ENCODE measurements at places on chromosomes 5 and 9.

- no peak for DNase-seq
Observed at GRCh38 chr9:78214492-78214891, 21.4 kb upstream of the CEP78 start.

GRCh38 chr5:149434162-149435014 lies 55.3 kb upstream of the IL17B start:
- peak; percentile 69 for DNase-seq

DNA sequence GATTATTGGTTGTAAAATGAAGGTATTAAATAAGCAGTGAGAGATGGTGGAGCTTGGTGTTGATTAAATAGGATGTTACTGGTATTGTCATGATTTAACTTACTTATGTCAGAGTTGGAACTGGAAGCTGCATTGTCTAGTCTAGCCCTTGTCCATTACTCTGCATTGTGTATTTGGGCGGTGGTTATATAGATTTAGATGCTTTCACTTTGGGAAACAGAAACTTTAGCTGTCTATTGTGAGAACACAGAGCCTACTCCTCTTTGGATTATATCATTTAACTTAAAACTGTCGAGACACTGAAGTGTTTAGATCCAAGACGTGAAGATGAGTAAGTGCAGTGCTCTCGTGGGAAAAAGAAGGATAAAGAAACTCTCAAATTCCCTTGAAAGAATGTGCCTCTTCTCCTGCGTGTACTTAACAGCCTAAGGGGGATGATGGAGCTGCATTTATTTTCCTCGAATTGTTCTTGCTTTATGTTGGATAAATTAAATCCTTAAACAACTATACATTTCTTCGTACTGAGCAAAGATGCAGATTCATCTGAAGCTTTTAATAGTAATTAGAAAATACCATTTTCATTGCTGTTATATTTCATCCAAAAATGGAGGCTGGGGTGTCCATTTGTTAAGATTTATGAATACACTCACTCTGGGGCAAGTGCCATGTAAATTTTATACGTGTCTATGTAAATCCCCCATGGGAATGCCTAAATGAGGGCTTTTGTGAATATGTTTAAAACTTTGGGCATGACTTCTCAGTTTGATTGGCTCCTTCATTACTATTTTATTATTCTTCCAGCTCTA lies 21.6 kb downstream of the FBXL7 start:
- no peak for DNase-seq

GRCh38 chr5:1376981-1377380 lies 32.1 kb upstream of the CLPTM1L start:
- no peak for DNase-seq

DNA sequence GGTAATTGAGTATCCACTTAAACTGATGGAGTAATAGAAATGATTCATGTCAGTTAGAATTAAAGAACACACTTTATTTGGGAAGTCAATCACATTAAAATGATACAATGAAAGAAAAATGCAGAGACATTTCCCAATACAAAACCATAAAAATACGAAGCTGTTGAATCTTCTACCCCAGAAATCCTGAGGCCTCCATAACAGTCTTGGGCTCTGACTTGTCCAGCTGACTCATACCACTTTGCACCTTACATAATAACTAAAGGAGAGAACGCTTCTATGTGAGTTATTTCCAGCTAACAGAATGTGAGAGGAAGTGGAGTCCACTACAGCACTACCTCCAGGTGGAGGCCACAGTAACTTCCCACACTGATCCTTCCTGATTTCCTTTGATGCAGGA lies 305.0 kb downstream of the MRPS30 start:
- DNase-seq = no peak

- DNase-seq = no peak
Observed at GRCh38 chr9:110531776-110532175, 47.8 kb downstream of the SVEP1 start.

DNA sequence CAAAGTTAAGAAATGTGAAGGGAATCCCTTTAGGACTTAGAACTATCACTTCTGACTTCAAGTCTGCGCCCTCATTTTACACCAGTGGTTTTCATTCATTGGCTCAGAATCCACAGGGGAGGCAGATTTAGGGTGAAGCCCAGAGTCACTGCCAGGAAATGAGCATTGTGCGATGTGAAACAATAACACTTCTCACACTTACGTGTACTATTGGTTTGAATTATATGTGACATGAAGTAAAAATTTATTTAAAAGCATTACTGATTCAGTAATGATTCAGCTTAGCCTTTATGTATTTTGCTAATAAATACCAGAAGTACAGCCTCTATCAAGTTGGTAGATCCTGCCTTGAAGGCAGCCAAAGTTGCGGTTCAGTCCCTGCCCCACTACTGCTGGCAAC lies 98.6 kb downstream of the PAM start:
- no peak for DNase-seq

DNA sequence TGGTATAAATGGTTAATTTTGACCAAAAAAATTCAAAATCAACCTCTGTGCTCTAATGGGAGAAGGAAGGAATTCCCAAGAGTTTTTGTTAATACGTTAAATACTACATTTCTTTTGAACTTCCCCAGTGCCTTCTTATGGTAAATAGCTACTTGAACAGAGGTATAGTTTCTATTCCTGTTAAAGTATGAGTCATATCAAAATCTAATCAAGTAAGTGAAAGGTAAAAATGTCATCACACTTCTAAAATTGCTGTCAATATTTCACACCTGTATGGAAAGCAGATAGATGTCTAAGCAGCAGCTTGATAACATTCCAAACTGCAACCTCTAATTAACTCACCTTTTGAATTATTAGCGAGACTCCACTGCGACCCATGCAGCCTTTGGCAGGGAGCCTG lies 214.1 kb upstream of the MEF2C start:
- no peak for DNase-seq

- no peak for DNase-seq
Observed at GRCh38 chr5:147887026-147887627, 8.6 kb downstream of the SCGB3A2 start.

GRCh38 chr5:135508496-135509005 lies 27.2 kb downstream of the NEUROG1 start:
- no peak for DNase-seq

- DNase-seq = no peak
Observed at GRCh38 chr9:7782400-7783120, 17.0 kb downstream of the DMAC1 start.

DNA sequence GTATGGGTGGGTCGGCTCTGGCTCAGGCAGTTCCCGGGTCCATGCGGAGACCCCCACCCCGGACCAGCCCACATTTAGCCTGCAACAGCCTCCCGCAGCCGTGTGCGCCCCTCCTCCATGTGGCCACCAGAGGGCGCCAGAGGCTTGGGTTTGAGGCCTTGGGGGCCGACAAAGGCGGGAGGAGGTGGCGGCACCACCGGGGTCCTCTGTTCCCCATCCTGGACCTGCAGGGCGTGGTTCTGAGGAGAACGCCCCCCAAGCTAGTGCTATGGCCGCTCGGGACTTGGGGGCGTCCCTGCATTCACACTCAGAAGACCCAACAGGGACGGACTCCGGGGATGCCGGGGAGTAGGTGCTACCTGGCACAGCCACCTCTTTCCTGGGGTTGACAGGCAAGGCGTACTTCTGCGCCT lies 16.5 kb downstream of the ASS1 start:
- DNase-seq = peak; percentile 75

DNA sequence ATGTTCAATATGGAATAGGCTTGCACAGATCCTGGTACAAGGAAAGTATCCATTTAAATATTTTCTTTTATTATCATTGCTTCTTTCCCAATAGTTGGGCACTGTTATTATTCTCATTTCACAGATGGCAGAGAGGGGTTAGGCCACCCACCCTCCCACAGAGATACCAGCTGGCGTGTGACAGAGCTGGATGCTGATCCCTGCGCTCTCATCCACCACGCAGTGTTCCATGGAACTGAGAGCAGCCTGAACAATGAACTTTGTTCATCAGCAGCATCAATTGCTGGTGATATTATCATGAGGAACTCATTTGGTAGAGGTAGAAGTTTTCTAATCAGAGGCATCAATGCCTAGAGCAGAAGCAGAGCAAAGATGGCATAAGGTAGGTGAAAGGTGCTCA lies 227.9 kb downstream of the ESM1 start:
- no peak for DNase-seq

- peak; percentile 81 for DNase-seq
Observed at GRCh38 chr5:157143127-157143971, 684 bp upstream of the MED7 start.

DNA sequence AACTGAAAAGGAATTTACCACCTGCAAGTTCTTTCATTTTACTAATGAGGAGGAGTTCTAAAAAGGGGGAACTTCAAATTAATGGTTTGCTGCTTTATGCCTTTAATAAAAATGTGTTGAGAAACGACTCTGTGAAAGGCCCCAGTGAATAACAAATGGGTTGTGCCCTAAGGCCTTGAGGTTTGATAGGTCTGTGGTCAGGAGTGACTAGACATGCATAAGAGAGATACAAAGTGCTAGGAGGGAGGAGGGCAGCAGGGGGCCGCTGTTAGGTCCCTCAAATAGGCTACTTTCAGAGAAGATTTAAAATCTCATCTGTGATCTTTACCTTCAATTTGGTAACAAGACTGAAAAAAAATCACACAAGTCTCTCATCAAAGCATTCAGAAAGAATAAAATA lies 58.3 kb downstream of the FAM81B start:
- DNase-seq = no peak

GRCh38 chr5:24555229-24555628 lies 89.5 kb downstream of the CDH10 start:
- DNase-seq = no peak

- DNase-seq = no peak
Observed at GRCh38 chr5:126054577-126055347, 368.4 kb upstream of the GRAMD2B start.
